Psoas muscle (tissue), 8 donors: ENCODE measurements at places on chromosomes 2 and 18. TPM values are rescaled to one million over a fixed set of nuclear protein-coding genes. Genes with fewer than 3 reads are reported as not detected.

FBXO15 gene
- polyA plus RNA-seq = not detected

ACOXL gene
- 0.01 TPM for polyA plus RNA-seq

CNGA3 gene
- 0.03 TPM for polyA plus RNA-seq

HOXD11 gene
- not detected for polyA plus RNA-seq

RGPD3 gene
- 0.35 TPM for polyA plus RNA-seq

NR4A2 gene
- polyA plus RNA-seq = 1.4 TPM

ACMSD gene
- not detected for polyA plus RNA-seq

TFPI gene
- polyA plus RNA-seq = 15.0 TPM

RFTN2 gene
- 0.64 TPM for polyA plus RNA-seq

LIPG gene
- polyA plus RNA-seq = 6.0 TPM

GALR1 gene
- polyA plus RNA-seq = not detected

TNFRSF11A gene
- 0.23 TPM for polyA plus RNA-seq

TRIB2 gene
- 6.8 TPM for polyA plus RNA-seq

KIAA2012 gene
- not detected for polyA plus RNA-seq

ANO7 gene
- 0.22 TPM for polyA plus RNA-seq

ARHGEF33 gene
- 0.25 TPM for polyA plus RNA-seq

INHBB gene
- 7.4 TPM for polyA plus RNA-seq

CABLES1 gene
- polyA plus RNA-seq = 0.46 TPM
